NCI-H1105 treated with DMSO at 0.1 percent for 48 hours (cell line): ENCODE measurements at places on chromosomes 2 and 18.

DNA sequence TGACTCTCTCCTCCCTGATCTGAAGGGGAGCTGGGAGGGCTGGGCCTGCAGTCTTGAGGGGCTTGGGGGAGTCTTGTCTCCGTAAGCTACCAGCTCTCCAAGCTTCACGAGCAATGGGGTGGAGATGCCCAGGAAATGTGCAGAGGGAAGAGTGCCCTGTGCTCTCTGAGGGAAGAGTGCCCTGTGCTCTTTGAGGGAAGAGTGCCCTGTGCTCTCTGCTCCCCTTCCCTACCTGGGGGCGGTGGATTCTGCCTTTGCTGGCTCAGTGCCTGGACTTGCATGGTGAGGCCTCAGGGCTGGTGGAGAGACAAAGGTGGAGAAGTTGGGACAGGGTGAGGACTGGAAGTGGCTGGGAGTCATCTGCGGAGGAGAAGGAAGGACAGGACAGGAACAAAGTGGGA, 72.7 kb downstream of the TWIST2 start:
- no peak for DNase-seq

GRCh38 chr2:174142290-174142689, 106.0 kb downstream of the OLA1 start:
- DNase-seq, result no peak

- no peak for DNase-seq
These were observed 23.0 kb downstream of the BIN1 start for GRCh38 chr2:127083819-127084503.

- DNase-seq, result no peak
These were observed 119.6 kb upstream of the SLC38A11 start for GRCh38 chr2:165074884-165075283.

GRCh38 chr18:48941672-48942071, 9.1 kb downstream of the SMAD7 start:
- no peak for DNase-seq

DNA sequence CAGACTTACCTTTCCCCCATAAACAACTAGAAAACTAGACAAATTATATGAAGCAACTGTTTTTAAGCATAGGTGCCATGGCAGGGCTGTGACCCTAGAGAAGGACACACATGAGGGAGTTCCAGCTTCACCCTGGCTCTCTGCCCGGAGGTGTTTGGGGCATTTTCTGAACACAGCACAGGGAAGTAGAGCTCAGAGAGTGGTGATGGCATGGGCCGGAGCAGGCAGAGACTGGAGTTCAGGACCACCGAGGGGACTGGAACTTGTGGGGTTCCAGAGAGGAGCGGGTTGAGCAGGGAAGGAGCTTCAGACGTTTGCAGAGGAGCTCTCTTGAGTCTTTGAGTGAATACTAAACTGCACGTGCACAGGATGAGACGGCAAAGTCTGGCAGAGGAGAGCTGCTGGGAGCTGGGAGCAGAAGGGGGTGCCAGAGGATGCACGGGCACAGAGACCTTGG, 26.5 kb upstream of the KLF11 start:
- DNase-seq, result no peak

DNA sequence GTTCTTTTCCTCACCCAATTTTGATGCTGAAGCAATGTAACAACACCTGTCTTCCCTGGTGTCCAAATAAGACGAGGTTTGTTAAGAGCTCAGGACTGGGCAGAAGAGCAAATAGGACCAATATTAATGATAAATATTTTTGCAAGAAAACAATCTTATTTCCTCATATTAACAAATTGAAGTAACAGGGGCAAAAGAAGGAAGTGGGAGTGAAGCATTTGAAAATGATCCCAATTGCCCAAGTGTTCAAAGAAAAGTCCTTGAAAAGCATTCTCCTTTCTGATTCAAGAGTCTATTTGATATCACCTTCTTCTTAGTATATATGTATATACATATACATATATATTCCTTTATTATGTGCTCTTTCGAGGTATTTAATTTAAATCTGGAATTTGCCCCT, 418.8 kb downstream of the ARHGAP15 start:
- no peak for DNase-seq

GRCh38 chr2:233528182-233528581, 38.4 kb downstream of the USP40 start:
- DNase-seq, result no peak

- DNase-seq, result peak; percentile 94
These were observed 46.8 kb downstream of the MYO3B start for GRCh38 chr2:170224692-170225294.

- no peak for DNase-seq
These were observed 60.6 kb downstream of the IRS1 start for GRCh38 chr2:226738821-226739544.
